ENCODE measurements at places on chromosomes 5 and 9.

DNA sequence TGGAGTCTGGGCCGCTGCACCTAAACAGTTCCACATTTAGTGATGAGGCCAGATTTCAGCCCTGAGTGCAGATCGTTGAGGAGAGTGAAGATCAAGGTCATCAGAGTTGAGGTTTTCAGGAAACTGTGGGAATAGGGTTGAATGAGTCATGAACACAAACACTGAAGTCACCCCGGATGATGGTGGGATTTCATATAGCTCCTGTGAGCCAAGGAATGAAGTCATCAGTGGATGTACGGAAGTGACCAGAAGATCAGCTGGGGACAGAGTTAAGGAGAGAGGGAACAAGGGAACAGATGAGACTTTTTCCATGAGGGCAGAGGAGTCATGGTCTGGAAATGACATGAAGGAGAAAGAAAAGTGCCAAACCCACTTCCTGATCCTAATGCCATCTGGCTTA, 36.5 kb downstream of the PALM2AKAP2 start:
- DNase-seq, result no peak

- DNase-seq, result no peak
Measured at GRCh38 chr5:22751536-22751935, 101.6 kb downstream of the CDH12 start.

- DNase-seq, result no peak
Measured at GRCh38 chr5:83866181-83866580, 145.5 kb upstream of the HAPLN1 start.

- no peak for DNase-seq
Measured at GRCh38 chr5:67065696-67066095, 130.9 kb downstream of the CD180 start.

DNA sequence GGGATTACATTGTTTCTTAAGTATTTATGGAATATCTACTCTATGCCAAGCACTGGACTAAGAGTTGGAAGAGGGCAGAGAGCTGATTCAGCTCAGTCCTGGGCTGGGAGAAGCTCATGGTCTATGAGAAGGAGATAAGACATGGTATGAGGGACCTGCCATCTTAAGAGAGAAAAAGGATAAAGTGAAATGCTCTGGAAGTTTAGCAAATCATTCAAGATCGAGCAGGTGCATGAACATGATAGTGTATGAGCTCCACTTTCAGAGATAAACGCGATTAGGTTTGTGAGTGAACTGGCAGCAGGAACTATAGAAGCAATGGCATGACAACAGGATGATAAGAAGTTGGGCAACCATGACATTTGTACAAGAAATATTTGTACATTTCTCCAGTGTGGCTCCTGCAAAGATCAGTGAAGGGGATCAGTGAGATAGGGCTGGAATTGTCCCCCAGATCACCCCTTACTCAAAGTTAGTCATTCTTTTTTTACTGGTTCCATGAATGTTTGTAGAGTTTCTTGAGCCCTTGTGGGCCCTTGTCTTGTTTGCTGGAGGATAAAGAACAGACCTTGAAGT, 26.6 kb upstream of the CCDC180 start:
- DNase-seq, result no peak

DNA sequence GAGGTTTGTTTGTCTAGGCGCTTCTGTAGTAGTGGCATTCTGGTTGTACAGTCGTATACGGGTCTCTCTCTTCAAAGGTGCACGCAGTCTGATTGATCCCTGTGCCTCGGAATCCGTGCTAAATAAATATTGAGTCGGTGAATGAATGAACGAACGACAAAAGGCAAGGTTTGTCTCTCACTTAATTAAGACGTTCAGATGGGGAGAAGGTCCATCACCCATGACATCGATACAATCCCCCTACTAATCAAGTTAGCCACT, 500 bp upstream of the CREBRF start:
- DNase-seq, result no peak

GRCh38 chr5:43215073-43215631, 23.1 kb downstream of the NIM1K start:
- no peak for DNase-seq

GRCh38 chr5:150428106-150428876, 15.6 kb upstream of the CD74 start:
- DNase-seq, result no peak

GRCh38 chr5:180354966-180355365, 1.8 kb upstream of the GFPT2 start:
- no peak for DNase-seq

DNA sequence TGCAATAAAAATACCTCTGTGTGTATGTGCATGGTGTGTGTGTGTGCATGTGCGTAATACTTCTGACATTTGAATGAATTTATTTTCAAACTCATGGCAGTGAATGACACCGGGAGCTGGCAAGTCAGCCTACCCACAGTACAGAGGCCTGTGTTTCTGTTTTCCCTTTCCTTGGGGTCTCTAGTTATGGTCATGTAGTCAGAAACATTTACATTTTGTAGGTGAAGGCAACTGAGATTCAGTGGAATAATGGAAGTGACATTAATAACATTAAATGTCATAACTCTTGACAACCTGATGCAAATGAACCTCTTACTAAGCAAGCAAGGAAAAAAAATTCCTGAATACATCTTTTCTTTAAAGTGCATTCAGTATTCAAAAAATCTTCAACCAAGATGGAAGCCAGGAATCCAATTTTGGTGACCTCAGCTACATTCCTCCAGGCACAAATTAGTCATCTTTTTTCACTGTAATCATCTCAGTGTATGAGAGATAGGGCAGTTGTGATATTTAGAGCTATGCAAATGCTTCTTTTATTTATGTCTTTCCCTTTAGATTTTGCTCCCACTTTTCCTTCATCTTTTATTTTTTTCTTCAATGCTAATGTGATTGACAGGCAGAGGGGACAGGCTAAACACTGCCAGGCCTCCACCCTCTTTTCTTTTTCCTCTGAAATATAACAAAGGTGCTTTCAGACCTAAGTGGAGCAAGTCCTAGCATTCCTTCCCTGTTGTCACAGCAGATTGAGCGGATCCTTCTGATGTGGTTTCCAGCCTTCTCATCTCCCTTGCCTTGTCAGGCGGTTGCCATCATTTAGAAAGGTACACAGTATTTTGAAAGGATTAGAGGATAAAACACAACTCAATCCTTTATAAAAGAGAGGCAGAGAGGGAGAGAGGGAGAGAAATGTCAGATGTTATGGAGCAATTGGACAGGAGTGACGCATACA, 569.8 kb upstream of the ADAMTS16 start:
- no peak for DNase-seq

DNA sequence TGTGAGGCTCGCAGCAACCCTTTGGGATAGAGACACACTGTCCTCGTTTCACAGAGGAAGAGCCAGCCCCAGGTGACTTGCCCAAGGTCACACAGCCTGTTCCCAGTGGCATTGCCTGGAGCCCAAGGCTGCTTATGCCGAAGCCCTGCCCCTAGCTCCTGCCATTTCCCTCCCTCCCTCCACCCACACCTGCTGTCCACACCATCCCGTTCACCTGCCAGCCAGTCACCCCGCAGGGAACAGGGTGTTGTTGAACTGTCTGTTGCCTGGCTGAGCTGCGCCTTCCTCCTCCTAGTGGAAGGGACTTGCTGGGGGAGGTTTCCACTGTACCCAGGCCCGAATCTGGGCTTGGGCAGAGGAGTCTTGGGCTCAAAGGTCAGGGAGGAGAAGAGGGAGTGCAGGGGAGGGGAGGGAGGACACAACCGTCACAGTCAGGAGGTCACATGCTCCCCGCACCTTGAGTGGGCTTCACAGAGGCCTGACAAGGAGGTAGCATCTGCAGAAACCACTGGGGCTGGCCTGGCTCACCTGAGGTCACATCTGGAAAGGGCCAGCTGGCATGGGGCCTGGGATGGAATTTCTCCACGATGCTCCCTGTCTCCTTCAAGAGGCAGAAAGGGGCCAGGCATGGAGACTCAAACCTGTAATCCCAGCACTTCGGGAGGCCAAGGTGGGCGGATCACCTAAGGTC, 6.3 kb downstream of the TTC16 start:
- DNase-seq, result no peak

DNA sequence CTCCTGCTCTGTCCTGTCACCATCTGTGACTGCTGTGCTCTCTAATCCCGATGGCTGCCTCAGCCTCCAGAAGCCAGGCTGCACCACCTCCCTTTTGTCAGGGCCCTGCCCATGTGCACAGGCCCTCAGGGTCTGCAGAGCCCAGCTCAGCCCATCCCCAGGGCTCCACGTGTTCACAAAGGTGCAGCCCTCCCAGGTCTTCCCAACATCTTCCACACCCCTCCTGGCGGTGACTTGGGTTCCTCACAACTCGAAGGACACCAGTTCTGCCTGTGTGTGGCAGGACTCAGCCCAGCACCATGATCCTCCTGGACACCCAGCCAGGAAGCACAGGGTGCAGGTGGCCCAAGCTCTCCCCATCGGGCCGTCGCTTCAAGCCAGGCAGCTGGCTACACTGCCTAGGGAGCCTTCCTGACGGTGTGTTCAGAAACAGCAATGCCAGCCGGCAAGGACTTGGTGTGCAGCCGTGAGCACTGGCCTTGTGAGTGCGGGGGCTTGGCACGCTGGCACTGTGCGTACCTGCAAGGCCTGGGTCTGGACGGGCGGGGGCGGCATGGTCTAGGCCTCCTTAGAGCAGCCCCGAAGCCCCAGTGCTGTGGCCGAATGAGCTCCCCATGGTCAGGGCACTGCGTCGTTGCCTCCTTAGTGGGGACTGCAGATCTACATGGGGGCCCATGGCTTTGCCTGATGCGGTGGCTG, 96.1 kb downstream of the MRPL36 start:
- DNase-seq, result no peak

DNA sequence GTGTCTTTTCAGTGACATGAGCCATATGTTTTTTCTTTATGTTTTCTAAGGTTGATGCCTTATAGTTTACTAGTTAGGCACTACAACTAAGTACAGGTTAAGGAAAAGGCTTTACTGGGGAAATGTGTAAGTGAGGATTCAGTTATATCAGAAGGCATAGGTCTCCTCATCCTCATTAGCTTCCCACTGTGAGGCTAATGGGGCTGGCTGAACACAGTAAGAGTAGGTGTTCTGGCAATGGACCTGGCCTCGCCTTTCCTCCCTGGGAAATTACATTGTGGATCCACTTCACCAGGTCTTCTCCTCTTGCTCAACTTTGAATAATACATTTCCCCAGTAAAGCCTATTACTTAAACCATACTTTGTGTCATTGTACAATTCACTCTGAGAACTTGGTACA, 225.5 kb downstream of the PTPRD start:
- DNase-seq, result no peak

DNA sequence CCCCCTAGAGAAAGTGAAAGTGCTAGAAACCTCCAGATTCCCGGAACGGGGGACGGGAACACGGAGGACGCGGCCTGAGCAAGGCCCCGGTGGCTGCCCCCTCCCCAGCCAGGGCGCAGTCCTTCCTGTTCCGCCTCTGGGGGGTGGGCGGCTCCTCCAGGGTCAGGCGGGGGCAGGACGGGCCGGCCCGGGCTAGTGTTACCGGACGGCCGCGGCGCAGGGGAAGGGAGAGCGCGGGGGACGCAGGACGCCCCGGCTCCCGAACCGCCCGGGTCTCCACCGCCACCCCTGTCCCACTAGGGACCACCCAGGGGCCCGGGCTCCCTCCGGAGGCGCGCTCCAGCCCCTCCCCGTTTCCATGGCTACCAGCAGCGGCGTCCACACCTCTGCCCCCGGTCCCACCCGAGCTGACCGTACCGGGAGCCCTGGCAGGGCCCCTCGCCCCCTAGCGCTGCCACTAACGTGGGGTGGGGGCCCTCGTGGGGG, 579 bp downstream of the SLC12A7 start:
- no peak for DNase-seq

GRCh38 chr5:109550077-109550476, 139.7 kb upstream of the MAN2A1 start:
- DNase-seq, result no peak

- no peak for DNase-seq
Measured at GRCh38 chr5:57889558-57889957, 406.9 kb upstream of the ACTBL2 start.

DNA sequence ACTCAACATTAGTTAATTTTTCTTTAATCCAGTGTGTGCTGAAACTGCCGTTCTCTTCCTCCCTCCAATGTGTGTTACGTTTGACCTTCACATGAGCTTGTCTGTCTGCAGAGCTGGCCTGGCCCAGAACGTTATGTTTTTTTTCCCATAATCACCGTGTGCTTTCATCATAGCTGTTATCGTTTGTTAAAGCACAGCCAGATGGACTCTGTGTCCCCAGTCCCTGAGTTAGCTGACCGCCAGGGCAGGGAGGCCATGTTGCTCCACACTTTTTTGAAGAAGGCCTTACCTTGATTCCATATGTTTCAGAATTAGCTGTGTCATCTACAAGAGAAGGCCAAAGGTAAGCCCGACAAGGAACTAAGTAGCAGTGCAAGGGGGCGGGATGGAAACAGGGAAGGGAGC, 55.7 kb downstream of the HSD17B3 start:
- DNase-seq, result no peak

GRCh38 chr9:116813031-116813300, 125.9 kb downstream of the TRIM32 start:
- DNase-seq, result no peak

GRCh38 chr5:82406205-82406773, 128.1 kb upstream of the RPS23 start:
- no peak for DNase-seq

GRCh38 chr5:80117446-80117845, 82.3 kb downstream of the THBS4 start:
- no peak for DNase-seq

DNA sequence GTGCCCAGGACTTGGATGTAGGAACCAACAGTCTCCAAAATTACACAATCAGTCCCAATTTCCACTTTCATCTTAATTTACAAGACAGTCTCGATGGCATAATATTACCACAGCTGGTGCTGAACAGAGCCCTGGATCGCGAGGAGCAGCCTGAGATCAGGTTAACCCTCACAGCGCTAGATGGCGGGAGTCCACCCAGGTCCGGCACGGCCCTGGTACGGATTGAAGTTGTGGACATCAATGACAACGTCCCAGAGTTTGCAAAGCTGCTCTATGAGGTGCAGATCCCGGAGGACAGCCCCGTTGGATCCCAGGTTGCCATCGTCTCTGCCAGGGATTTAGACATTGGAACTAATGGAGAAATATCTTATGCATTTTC, 837 bp downstream of the PCDHB2 start:
- DNase-seq, result no peak

DNA sequence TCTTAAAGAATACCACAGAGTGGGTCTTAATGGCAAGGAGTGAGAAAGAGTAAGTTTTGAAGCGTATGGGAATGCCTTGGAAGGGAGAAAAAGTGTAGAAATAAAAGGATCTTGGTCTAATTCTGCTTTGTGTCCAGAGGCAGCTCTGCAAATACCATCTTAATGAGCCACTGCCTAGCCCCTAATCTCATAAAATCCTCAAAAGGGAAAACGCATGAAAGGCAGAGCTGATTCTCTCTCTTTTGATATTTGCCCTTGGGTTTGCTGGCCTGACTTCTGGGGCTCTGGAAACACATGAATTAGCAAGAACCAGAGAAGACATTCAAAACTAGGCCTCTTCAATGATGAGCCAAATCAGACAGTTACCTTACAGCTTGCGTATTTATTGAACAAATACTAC, 28.1 kb downstream of the NREP start:
- no peak for DNase-seq

GRCh38 chr9:34279411-34279810, 49.7 kb downstream of the KIF24 start:
- DNase-seq, result no peak
